Caco-2 (cell line): ENCODE measurements at places on chromosomes 3 and 15.

DNA sequence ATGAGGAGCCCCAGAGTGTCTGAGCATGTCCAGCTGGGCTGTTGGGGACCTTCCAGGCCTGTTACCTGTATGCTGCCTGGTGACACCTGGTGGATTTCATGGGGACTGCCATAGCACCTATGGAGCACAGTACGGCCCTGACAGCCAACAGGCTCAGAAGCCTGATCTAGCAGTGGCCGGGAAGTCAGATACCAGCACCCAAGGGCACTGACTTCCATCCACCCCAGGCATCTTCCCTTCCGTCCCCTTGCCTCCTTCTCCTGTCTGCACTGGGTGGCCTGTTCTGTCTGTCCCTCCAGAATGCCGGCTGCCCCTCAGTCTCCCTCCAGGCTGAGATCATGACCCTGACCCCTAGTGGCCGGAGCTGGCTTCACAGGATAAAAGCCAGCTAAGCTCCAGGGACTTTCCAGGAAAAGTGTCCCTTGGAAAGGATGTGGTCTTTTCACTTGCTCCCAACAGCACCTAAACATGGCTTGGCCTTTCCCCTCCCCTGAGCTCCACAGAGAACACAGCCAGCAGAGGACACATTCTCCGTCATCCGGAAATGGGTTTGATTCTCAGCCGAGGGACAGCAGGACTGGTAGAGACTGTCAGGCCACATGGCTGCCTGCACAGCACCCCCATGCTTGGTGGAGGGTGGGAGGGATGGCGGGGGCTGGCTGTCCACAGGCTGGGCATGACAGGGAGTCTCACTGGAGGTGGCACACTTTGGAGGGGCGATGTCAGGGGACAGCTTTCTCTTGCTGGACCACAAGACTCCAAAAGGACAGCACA is 9.5 kb downstream of the RPS17 start:
- peak overlapping the region; percentile 18 for H3K27ac ChIP-seq
- H3K36me3 ChIP-seq = no peaks in the 10 kb centered on the region
- H3K4me3 ChIP-seq = peak overlapping the region; percentile 29
- H3K4me1 ChIP-seq = no peaks in the 10 kb centered on the region
- H3K27me3 ChIP-seq = no peaks in the 10 kb centered on the region

- no peak overlapping the region for H3K4me3 ChIP-seq
- DNase-seq = no peak
- peaks cover 5% of the 10 kb centered on the region for H3K36me3 ChIP-seq
- no peaks in the 10 kb centered on the region for H3K27me3 ChIP-seq
Measured at GRCh38 chr3:45087155-45087554, 59.0 kb downstream of the CDCP1 start.

GRCh38 chr3:4688411-4688810 is 195.3 kb downstream of the ITPR1 start:
- H3K4me1 ChIP-seq = 0 out of 2 replicates have a peak, but pooled peaks cover 5% of the 10 kb centered on the region
- no peak overlapping the region for H3K4me3 ChIP-seq
- DNase-seq = no peak
- H3K27me3 ChIP-seq = no peaks in the 10 kb centered on the region; the same call in 1 of the 2 replicates

- no peaks in the 10 kb centered on the region for H3K4me1 ChIP-seq
- H3K4me3 ChIP-seq = no peak overlapping the region
- H3K27me3 ChIP-seq = no peaks in the 10 kb centered on the region
- no peak for DNase-seq
- H3K27ac ChIP-seq = no peak overlapping the region
Measured at GRCh38 chr3:10772271-10773161, 43.5 kb upstream of the SLC6A11 start.

GRCh38 chr15:67409175-67409574 is 111.8 kb upstream of the C15orf61 start:
- H3K27ac ChIP-seq = no peak overlapping the region
- H3K27me3 ChIP-seq = no peaks in the 10 kb centered on the region
- H3K36me3 ChIP-seq = no peaks in the 10 kb centered on the region
- no peak overlapping the region for H3K4me3 ChIP-seq
- no peak for DNase-seq

GRCh38 chr3:105608623-105609022 is 241.9 kb downstream of the ALCAM start:
- H3K27me3 ChIP-seq = no peaks in the 10 kb centered on the region
- no peak for DNase-seq
- no peak overlapping the region for H3K27ac ChIP-seq
- peaks cover 8% of the 10 kb centered on the region for H3K4me1 ChIP-seq

DNA sequence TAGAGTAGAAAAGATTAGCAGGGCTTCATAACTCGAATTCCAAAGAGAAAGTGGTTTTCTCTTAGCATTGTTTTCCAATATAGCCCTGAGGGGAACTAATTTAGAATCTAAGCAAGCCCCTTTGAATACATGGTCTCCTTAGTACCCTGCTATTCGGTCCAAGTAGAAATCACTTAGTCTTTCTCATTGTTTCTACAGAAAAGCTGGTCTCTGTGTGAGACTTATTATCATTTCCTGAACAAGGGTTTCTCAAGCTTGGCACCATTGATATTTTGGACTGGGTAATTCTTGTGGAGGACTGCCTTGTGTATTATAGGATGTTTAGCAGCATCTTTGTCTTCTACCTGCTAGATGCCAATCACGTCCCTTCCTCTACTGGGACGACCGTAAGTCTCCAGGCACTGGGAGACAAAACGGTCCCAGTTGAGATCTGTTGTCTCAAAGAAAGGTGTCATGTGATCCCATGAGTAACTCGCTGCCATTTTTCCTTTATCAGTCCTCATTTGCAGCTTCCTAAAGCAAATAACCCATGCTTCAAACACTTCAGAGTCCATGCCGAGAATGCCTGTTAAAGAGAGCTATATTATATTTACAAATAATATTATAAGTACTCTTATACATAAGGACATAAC is 230.7 kb upstream of the SLCO3A1 start:
- no peak for DNase-seq
- H3K27me3 ChIP-seq = no peaks in the 10 kb centered on the region
- no peak overlapping the region for H3K4me3 ChIP-seq
- no peaks in the 10 kb centered on the region for H3K4me1 ChIP-seq

DNA sequence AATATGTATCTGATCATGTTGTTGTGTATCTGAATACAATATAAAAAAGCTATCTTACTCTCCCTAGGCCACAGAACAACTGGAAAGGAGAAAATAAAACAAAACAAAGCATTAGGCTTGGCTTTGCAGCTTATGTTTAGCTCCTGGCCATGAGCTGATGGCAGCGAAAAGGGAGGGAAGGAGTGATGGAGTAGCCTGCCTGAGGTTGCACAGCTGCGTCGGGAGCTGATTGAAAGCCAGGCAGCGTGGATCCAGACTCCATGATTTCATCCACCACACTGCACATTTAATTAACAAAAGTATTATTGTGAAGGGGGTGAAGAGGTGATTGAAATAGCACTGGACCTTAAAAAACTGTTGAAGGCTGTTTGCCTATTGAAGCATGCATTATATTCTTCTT is 212.2 kb downstream of the GABRG3 start:
- H3K36me3 ChIP-seq = no peaks in the 10 kb centered on the region
- no peaks in the 10 kb centered on the region for H3K4me1 ChIP-seq
- DNase-seq = no peak
- no peak overlapping the region for H3K4me3 ChIP-seq

DNA sequence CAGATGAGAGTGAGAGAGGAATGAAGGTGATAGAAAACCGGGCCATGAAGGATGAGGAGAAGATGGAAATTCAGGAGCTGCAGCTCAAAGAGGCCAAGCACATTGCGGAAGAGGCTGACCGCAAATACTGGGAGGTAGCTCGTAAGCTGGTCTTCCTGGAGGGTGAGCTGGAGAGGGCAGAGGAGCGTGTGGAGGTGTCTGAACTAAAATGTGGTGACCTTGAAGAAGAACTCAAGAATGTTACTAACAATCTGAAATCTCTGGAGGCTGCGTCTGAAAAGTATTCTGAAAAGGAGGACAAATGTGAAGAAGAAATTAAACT is 88.9 kb downstream of the EOMES start:
- no peaks in the 10 kb centered on the region for H3K36me3 ChIP-seq
- peak overlapping the region; percentile 68 for H3K4me3 ChIP-seq
- no peak for DNase-seq
- peak overlapping the region; percentile 65 for H3K27ac ChIP-seq

GRCh38 chr3:129045675-129046036 is 14.9 kb upstream of the GP9 start:
- H3K27ac ChIP-seq = no peak overlapping the region
- H3K4me3 ChIP-seq = no peak overlapping the region
- no peaks in the 10 kb centered on the region for H3K36me3 ChIP-seq
- no peaks in the 10 kb centered on the region for H3K4me1 ChIP-seq
- DNase-seq = no peak

DNA sequence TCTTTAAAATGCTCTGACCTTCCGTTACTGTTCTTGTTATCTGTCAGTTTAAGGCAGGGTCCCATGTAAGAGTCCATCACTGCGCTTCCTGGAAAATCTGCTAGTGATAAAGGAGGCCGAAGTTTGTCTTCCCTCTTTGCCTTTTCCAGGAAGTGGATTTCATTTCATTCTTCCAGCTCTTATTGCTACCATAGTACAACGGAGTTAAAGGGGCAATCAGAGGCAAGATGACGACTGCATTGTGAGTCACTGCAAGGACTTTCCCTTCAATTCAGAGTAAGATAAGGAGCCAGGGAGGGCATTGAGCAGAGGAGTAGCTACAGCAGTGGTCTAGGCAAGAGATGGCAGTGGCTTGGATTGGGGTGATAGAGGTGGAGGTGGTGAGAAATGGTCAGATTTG is 17.2 kb upstream of the DET1 start:
- peaks cover 14% of the 10 kb centered on the region for H3K4me1 ChIP-seq
- no peak for DNase-seq
- no peak overlapping the region for H3K27ac ChIP-seq
- no peaks in the 10 kb centered on the region for H3K27me3 ChIP-seq
- H3K4me3 ChIP-seq = no peak overlapping the region
- no peaks in the 10 kb centered on the region for H3K36me3 ChIP-seq

GRCh38 chr3:181292984-181293383 is 303.4 kb upstream of the DNAJC19 start:
- H3K36me3 ChIP-seq = no peaks in the 10 kb centered on the region
- DNase-seq = no peak
- no peak overlapping the region for H3K27ac ChIP-seq
- H3K4me3 ChIP-seq = no peak overlapping the region
- H3K27me3 ChIP-seq = no peaks in the 10 kb centered on the region
- H3K4me1 ChIP-seq = no peaks in the 10 kb centered on the region

GRCh38 chr3:169215461-169216352 is 447.8 kb downstream of the MECOM start:
- no peak for DNase-seq
- H3K27me3 ChIP-seq = no peaks in the 10 kb centered on the region
- H3K36me3 ChIP-seq = no peaks in the 10 kb centered on the region
- H3K27ac ChIP-seq = no peak overlapping the region
- no peaks in the 10 kb centered on the region for H3K4me1 ChIP-seq

GRCh38 chr3:55185380-55185779 is 257.5 kb upstream of the LRTM1 start:
- no peak for DNase-seq
- H3K27me3 ChIP-seq = no peaks in the 10 kb centered on the region; the same call in 1 of the 2 replicates
- no peaks in the 10 kb centered on the region for H3K4me1 ChIP-seq
- H3K4me3 ChIP-seq = no peak overlapping the region

- no peak overlapping the region for H3K4me3 ChIP-seq
- no peaks in the 10 kb centered on the region for H3K4me1 ChIP-seq
Measured at GRCh38 chr3:120526011-120526870, 69.9 kb upstream of the NDUFB4 start.
